Left renal cortex interstitium (tissue), 4 donors: ENCODE measurements at places on chromosomes 1 and 21. TPM values are rescaled to one million over a fixed set of nuclear protein-coding genes. Genes with fewer than 3 reads are reported as not detected.

DNA sequence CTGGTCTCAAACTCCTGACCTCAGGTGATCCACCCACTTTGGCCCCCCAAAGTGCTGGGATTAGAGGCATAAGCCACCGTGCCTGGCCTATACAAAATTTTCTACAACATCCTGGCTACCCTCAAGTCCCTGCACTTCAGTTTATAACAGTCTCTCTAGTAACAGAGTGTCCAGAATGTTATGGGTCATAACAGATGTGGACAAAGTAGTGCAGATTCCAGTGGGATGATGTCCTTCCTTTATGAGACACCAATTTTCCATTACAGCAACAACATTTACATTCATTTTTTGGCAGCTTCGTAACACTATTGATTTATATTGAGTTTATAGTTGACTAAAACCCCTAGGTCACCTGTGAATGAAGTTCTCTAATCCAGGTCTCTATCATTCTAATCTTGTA is 429.4 kb upstream of the PTBP2 start:
- DNase-seq, result no peak

GRCh38 chr1:11600836-11601235 is 53.4 kb downstream of the FBXO2 start:
- no peak for DNase-seq

Gene GPR37L1
- polyA plus RNA-seq, result 0.10 TPM

DNA sequence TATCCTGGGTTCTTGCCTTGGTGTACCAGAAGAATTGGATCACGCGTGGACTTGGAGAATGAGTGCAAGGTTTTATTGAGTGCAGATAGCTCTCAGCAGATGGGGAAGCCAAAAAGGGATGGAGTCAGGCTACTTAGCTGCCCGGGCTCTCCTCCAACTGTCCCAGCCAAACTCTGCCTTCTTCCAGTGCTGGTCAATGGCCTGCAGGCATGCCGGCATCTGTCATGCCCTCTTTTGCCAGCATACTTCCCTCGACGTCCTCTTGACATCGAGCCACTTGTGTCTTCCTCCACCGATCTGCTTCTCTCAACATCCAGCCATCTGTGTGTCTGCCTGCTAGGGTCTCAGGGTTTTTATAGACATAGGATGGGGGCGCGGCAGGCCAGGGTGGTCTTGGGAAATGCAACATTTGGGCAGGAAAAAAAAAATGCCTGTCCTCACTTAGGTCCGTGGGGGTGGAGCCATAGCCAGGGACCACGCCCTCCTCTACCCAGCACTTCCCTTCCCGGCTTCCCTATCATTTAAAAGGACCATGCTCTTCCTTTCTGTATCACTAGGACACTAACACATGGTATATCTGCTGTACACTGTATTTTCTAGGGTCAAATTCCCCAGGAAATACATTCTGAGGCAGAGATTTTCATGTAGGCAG is 47.0 kb upstream of the BCAR3 start:
- DNase-seq, result no peak
